ENCODE measurements at places on chromosomes 2 and 18.

DNA sequence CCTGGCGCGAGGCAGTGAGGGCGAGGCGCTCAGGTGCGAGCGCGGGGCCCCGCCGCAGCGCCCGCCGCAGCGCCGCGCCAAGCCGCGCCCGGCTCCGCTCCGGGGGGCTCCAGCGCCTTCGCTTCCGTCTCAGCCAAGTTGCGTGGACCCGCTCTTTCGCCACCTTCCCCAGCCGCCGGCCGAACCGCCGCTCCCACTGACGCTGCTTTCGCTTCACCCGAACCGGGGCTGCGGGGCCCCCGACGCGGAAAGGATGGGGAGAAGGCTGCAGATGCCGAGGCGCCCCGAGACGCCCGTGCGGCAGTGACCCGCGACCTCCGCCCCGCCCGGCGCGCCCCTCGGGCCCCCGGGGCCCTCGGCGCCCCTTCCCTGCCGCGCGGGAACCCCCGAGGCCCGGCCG is 328 bp upstream of the INHBB start:
- DNase-seq, result no peak

DNA sequence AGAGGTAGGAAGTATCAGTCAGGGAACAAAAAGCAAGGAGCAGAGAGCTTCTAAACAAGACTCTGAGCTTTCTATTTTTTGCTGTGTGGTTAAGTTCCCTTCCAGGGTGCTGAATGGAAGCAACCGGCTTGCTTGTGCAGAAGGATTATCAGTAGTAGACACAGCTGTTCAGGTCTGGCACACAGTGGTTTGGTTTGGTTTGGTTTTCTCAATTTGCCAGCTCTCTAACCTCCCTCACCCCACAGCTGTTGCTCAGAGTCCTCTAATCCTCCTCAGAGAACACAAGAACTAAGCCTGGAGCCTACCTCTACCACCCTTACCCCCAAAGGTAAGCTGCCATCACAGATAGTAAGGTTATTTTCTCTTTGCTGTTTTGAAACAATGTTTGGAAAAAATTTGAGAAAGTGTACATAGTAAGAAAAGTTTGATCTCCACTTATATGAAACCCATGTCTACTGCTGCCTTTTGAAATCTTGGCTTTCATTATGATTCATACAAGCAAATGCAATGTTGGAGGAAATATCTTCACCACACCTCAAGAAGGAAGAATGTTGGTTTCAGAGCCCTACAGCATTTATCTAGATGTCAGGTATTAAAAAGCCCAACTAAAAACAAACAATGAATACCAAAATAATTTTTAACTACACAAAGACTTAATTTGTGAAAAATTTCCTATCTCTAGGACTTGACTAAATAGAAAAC is 255.3 kb downstream of the NR4A2 start:
- DNase-seq, result no peak

GRCh38 chr2:231743376-231744116 is 35.2 kb downstream of the PTMA start:
- DNase-seq, result no peak

- peak; percentile 97 for DNase-seq
Observed at GRCh38 chr2:28870146-28870891, at the start of gene TRMT61B. TSS of gene TRMT61B (minus strand) at chr2:28870309. CDS start at chr2:28870277, 32 bp downstream.

GRCh38 chr2:67716895-67717396 is 319.8 kb downstream of the ETAA1 start:
- no peak for DNase-seq

- peak; percentile 63 for DNase-seq
Observed at GRCh38 chr2:20190876-20191713, 33.8 kb downstream of the SDC1 start.

DNA sequence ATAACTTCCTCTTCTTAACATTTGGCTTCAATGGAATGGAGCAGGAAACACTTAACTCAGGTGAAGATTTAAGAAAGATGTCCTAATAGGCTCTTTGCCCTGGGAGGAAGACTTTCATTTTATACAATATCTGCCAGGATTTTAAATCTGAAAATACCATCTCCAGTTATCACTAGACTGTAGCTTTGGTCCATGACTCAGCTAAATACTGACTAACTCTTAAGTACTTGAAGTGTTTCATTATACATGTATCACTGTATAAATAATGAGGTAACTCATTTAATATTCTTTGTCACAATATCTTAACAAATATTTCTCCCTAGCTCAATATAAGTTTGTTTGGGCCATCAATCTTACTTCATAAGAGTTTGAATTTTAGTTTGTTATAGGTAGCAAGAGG is 34.7 kb downstream of the RBKS start:
- DNase-seq, result no peak

DNA sequence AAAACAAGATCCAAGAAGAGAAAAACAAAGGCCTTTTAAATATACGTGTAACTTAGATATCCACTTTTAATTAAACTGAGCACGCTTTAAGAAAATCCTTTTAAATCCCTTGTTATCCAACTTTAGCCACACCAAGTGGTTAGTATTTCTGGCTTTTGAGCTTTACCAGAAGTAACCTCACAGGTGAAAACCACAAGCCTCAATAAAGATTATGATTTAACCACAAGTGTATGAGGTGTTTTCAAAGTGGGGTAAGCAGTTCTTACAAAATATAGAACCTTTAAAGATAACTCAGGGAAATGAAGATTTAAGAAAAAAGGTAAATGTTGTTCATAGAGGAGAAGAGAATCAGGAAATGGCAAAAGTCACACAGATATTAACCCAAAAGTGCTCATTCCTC is 58.4 kb upstream of the CDCA7 start:
- DNase-seq, result no peak

- peak; percentile 50 for DNase-seq
Observed at GRCh38 chr18:43777636-43778304, 500.5 kb upstream of the SYT4 start.

DNA sequence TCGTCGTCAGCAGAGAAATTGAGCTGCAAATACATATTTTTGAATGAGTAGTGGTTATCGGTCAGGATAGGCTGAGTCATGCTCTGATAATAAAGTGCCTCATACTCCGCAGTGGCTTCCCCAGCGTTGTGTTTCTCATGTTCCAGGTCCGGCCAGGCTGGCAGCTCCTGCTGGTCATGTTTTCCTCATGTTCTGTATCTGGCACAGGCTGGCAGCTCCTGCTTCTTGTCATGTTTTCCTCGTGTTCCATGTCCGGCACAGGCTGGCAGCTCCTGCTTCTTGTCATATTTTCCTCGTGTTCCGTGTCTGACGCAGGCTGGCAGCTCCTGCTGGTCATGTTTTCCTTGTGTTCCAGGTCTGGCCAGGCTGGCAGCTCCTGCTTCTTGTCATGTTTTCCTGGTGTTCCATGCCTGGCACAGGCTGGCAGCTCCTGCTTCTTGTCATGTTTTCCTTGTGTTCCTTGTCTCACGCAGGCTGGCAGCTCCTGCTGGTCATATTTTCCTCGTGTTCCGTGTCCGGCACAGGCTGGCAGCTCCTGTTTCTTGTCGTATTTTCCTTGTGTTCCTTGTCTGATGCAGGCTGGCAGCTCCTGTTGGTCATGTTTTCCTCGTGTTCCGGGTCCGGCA is 148.9 kb downstream of the ATP9B start:
- no peak for DNase-seq

DNA sequence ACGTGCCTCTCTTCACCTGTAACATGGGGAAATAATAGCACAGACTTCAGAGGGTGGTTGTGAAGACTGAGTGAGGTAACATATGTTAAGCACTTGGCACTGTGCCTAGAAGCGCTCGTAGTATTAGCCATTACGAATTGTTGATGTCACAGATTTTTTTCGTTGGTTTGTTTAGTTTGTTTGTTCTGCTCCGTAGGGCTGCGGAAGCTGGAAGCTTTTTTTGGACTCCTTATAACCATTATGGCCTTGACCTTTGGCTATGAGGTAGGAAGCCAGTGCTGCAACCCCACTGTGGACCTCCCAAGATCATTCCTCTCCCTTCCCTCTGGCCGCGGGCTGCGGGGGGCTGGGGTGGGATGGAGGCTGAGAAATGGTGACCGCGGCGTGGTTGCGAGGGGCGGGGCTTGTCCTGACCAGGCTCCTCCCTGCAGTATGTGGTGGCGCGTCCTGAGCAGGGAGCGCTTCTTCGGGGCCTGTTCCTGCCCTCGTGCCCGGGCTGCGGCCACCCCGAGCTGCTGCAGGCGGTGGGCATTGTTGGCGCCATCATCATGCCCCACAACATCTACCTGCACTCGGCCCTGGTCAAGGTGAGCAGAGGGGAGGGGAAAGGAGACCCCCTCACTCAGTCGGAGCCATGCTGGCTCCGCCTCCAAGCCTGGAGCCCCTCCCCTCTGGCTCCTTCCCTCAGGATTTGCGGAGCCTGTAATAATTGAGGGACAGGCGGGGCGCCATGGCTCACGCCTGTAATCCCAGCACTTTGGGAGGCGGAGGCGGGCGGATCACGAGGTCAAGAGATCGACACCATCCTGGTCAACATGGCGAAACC is 5.5 kb downstream of the SLC11A1 start:
- peak; percentile 76 for DNase-seq

DNA sequence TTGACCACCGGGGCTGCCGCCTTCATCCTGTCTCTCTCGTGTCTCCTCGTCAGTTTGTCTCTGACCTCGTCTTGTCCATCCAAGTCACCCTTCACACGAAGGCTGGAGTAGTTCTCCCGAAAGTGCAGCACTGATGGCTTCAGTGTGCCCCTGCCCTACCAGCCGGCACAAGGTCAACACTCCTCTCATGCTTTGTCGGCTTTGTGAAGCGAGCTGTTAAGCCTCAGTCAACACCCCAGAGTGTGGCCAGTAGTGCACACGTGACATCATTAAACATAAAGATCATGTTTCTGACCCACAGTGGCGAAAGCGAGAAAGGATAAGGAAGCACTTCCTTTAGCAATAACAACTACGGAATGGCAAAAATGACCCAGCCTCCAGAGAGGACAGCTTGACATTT is 23.2 kb downstream of the ACKR3 start:
- DNase-seq, result no peak

DNA sequence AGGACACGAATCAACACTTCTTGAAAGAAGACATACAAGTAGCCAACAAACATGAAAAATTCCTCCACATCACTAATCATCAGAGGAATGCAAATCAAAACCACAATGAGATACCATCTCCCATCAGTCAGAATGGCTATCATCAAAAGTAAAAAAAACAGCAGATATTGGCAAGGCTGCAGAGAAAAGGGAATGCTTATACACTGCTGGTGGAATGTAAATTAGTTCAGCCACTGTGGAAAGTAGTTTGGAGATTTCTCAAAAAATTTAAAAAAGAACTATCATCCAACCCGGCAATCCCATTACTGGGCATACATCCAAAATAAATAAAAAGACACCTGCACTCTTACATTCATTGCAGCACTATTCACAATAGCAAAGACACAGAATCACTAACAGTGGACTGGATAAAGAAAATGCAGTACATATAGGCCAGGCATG is 78.7 kb downstream of the GRB14 start:
- DNase-seq, result no peak

GRCh38 chr2:42770288-42771131 is 6.6 kb upstream of the OXER1 start:
- DNase-seq, result peak; percentile 31

- no peak for DNase-seq
Observed at GRCh38 chr2:215505044-215505786, 69.3 kb upstream of the FN1 start.

- no peak for DNase-seq
Observed at GRCh38 chr2:100520224-100520623, 42.6 kb upstream of the PDCL3 start.

GRCh38 chr2:88687384-88687783 is 4.1 kb upstream of the RPIA start:
- no peak for DNase-seq

GRCh38 chr2:1487758-1488157 is 74.5 kb downstream of the TPO start:
- DNase-seq, result no peak

GRCh38 chr2:174636987-174637386 is 39.4 kb upstream of the WIPF1 start:
- no peak for DNase-seq

GRCh38 chr2:180846756-180847472 is 133.5 kb upstream of the UBE2E3 start:
- no peak for DNase-seq

GRCh38 chr18:35515460-35516130 is 17.8 kb upstream of the INO80C start:
- no peak for DNase-seq

GRCh38 chr2:224175538-224175937 is 136.5 kb upstream of the SERPINE2 start:
- no peak for DNase-seq

- DNase-seq, result no peak
Observed at GRCh38 chr18:10785798-10786197, 260.0 kb downstream of the NAPG start.

DNA sequence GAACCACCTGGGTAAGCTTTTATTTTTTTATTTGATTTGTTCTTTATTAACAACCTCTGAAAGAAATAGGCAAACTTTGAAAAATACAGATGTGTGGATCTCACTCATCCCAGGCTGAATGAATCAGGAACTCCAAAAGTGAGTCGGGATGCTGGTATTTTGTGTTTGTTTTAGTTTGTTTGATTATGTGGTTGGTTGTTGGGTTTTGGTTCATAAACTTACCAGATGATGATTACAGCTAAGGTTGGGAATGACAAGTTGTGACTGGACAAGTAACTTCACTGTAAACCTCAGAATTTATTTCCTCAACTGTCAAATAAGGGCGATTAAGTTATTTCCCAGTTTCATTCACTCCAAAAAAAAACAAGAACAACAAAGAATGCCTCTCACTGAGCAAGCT is 80.5 kb upstream of the KIF5C start:
- no peak for DNase-seq

- DNase-seq, result no peak
Observed at GRCh38 chr2:8382485-8382884, 299.4 kb upstream of the ID2 start.

- DNase-seq, result no peak
Observed at GRCh38 chr2:73415906-73416305, 30.3 kb downstream of the ALMS1 start.

- no peak for DNase-seq
Observed at GRCh38 chr2:5846881-5847280, 154.7 kb downstream of the SOX11 start.

DNA sequence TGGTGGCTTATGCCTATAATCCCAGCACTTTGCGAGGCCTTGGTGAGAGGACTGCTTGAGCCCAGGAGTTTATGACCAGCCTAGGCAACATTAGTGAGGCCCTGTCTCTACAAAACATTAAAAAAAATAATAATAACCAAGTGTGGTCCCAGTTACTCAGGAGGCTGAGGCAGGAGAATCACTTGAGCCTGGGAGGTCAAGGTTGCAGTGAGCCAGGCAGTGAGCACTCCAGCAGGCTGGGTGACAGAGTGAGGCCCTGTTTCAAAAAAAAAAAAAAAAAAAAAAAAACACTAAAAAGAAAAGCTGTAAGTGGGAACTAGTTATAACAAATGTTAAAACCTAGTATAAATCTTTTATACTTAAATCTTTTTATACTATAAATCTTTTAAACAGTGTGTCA is 146.2 kb upstream of the ITGA4 start:
- DNase-seq, result no peak

GRCh38 chr18:10490401-10491165 is 35.2 kb upstream of the NAPG start:
- DNase-seq, result no peak

GRCh38 chr2:23615216-23616020 is 230.4 kb downstream of the KLHL29 start:
- DNase-seq, result no peak

- peak; percentile 73 for DNase-seq
Observed at GRCh38 chr2:26901326-26902183, 53.6 kb downstream of the DPYSL5 start.

All from retina (tissue), 1 donor.